ENCODE measurements at places on chromosomes 12 and 14. TPM values are rescaled to one million over a fixed set of nuclear protein-coding genes. Genes with fewer than 3 reads are reported as not detected.

NOVA1 gene
- total RNA-seq = not detected

RGS6 gene
- not detected for total RNA-seq

EML1 gene
- total RNA-seq = not detected

SLC41A2 gene
- total RNA-seq = 13.0 TPM

LIN7A gene
- not detected for total RNA-seq

CDH24 gene
- total RNA-seq = 1.2 TPM

SLC5A8 gene
- total RNA-seq = not detected

SLC38A4 gene
- not detected for total RNA-seq

TAS2R7 gene
- not detected for total RNA-seq

PTCSC3 gene
- not detected for total RNA-seq

PAX9 gene
- not detected for total RNA-seq

PPFIA2 gene
- total RNA-seq = not detected

TCTN2 gene
- total RNA-seq = 22.8 TPM

TRAF3 gene
- 89.8 TPM for total RNA-seq

NTS gene
- not detected for total RNA-seq

ADIPOR2 gene
- 35.9 TPM for total RNA-seq

CFAP54 gene
- 0.24 TPM for total RNA-seq

MGP gene
- 0.81 TPM for total RNA-seq

TMTC1 gene
- not detected for total RNA-seq

CRY1 gene
- total RNA-seq = 10.4 TPM

LIMA1 gene
- total RNA-seq = 2.1 TPM

HCAR2 gene
- total RNA-seq = not detected

RDH16 gene
- 2.4 TPM for total RNA-seq

LRP1-AS gene
- total RNA-seq = not detected

GPR162 gene
- total RNA-seq = not detected

PZP gene
- total RNA-seq = not detected

DTX1 gene
- total RNA-seq = 47.8 TPM

SOAT2 gene
- not detected for total RNA-seq

MED13L gene
- 207 TPM for total RNA-seq

CLEC7A gene
- 0.67 TPM for total RNA-seq

RPL10L gene
- not detected for total RNA-seq

MYF6 gene
- total RNA-seq = not detected

RHOJ gene
- total RNA-seq = not detected

GPR135 gene
- 4.7 TPM for total RNA-seq

ZNF605 gene
- total RNA-seq = 19.7 TPM

SCN8A gene
- 1.0 TPM for total RNA-seq

LALBA gene
- total RNA-seq = not detected

KCNK13 gene
- total RNA-seq = not detected

NRXN3 gene
- not detected for total RNA-seq

C12orf50 gene
- total RNA-seq = 0.10 TPM

ARMH4 gene
- total RNA-seq = not detected

CNPY2 gene
- 89.0 TPM for total RNA-seq

IL22 gene
- total RNA-seq = not detected

PFDN5 gene
- 654 TPM for total RNA-seq

ZNF385A gene
- total RNA-seq = 5.3 TPM

ACSM4 gene
- total RNA-seq = not detected

KRT1 gene
- total RNA-seq = not detected

MRPS35 gene
- total RNA-seq = 18.0 TPM

SMCO2 gene
- not detected for total RNA-seq

GALNT4 gene
- total RNA-seq = 8.3 TPM

LRFN5 gene
- total RNA-seq = 0.95 TPM

TBX5 gene
- total RNA-seq = not detected

TSHR gene
- 0.37 TPM for total RNA-seq

AKAP5 gene
- total RNA-seq = 1.7 TPM

PEBP1 gene
- total RNA-seq = 106 TPM

KLC1 gene
- 243 TPM for total RNA-seq

POLE2 gene
- 2.6 TPM for total RNA-seq

TEX52 gene
- not detected for total RNA-seq

DDX11 gene
- 56.0 TPM for total RNA-seq

AMHR2 gene
- not detected for total RNA-seq

Data from B cell (primary cell).